ENCODE measurements at places on chromosomes 16 and 17.

- DNase-seq: no peak
These were observed 41.1 kb downstream of the MYO18A start for GRCh38 chr17:29138971-29139691.

- DNase-seq: no peak
These were observed 5.6 kb downstream of the KIF1C start for GRCh38 chr17:5003214-5003867.

GRCh38 chr16:4537376-4538343, 913 bp downstream of the CDIP1 start:
- no peak for DNase-seq

GRCh38 chr16:75064403-75065148, 52.0 kb downstream of the LDHD start:
- no peak for DNase-seq

GRCh38 chr16:49061137-49061714, 220.4 kb downstream of the CBLN1 start:
- DNase-seq: no peak

- DNase-seq: no peak
These were observed 12.5 kb upstream of the FAM171A2 start for GRCh38 chr17:44376124-44376523.

- no peak for DNase-seq
These were observed 79.9 kb downstream of the TOX3 start for GRCh38 chr16:52466994-52467393.

DNA sequence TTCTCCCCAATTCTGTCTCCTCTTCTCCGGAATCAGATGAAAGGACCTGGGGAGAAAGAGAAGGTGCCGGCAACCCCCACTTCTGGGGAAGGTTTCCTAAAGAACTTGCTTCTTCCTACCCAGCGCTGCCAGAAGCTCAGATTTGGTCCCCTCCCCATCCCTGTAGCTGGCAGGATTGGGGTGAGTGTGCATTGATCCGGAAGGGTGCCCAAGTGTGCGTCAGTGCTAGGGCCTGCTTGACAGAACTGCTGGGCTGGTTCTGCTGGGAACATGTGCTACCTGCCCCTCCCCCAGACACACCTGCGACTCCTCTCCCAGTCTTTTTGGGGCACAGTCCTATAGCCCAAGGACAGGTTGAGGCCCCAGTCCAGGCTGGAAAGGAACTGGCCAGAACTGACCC, 3.3 kb downstream of the ARL4D start:
- DNase-seq: no peak

GRCh38 chr17:42184713-42185620, at the start of gene HCRT:
Gene HCRT (minus strand): TSS chr17:42185452. CDS start chr17:42185365, 87 bp downstream.
- DNase-seq: no peak

DNA sequence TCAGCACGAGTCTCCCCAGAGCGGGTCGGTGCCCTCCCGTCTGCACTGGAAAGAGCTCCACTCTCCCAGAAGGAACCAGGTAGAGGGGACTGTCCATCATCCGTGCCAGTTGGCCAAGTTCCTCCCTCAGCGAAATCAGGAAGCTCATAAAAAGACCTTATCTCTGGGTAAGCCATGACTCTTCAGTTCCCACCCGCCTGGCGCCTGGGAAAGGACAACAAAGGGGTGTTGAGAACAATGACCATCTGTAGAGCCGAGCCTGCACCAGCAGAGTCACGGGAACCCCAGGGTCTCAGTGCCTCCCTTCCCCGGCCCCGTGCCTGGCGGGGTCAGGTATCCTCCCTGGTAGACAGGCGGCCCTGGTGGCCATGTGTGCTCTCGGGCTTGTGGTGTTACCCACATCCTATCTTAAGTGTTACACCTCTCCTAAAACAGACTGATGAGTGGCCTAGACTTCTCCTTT, 190.7 kb downstream of the AXIN2 start:
- peak; percentile 11 for DNase-seq

DNA sequence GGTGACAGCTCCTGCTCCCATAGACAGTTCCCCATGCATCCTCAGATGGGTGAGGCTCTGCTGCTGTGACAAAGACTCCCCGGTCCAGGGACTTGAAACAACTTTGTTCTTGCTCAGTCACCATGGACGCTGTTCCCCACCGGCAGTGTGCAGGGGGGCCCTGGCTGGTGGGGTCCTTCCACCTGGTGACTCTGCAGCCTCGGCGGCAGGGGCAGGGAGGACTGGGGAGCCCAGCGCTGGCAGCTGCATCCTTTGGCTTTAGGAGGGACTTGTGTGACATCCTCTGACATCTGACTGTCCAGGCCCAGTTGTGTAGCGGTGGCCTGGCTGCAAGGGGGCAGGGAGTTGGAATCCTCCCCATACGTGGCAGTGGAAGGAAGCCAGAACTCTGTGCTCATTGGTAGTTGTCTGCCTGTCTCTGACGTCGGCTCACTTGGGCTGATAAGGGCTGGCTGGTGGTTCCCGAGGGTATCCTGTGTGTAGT, 107.3 kb downstream of the CMIP start:
- DNase-seq: no peak

DNA sequence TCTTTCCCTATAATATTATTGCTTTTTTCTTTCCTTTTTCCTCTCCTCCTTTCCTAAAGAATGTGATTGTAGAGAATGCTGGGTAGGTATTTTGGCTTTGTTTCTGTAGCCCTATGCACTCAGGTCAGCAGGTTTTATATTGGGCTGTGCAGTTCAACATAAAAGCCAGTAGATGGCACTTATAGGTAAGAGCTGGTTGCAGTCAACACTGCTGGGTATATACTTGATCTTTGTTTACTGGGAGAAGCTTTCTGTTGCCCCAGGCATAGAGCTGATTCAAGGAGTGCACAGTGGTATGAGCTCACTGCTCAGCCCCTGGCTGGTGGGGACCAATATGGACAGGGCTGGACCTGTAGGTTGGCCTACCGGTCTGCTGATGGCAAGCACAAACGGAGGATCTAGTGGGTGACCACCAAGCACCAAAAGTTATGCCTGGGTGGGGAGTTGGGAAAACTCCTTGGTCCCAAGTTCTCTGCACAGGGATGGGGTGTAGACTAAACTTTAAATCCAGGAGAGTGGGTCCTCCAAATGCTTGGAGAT, 378.9 kb downstream of the PMP22 start:
- no peak for DNase-seq

GRCh38 chr17:40180694-40181093, 3.4 kb downstream of the RAPGEFL1 start:
- DNase-seq: no peak

DNA sequence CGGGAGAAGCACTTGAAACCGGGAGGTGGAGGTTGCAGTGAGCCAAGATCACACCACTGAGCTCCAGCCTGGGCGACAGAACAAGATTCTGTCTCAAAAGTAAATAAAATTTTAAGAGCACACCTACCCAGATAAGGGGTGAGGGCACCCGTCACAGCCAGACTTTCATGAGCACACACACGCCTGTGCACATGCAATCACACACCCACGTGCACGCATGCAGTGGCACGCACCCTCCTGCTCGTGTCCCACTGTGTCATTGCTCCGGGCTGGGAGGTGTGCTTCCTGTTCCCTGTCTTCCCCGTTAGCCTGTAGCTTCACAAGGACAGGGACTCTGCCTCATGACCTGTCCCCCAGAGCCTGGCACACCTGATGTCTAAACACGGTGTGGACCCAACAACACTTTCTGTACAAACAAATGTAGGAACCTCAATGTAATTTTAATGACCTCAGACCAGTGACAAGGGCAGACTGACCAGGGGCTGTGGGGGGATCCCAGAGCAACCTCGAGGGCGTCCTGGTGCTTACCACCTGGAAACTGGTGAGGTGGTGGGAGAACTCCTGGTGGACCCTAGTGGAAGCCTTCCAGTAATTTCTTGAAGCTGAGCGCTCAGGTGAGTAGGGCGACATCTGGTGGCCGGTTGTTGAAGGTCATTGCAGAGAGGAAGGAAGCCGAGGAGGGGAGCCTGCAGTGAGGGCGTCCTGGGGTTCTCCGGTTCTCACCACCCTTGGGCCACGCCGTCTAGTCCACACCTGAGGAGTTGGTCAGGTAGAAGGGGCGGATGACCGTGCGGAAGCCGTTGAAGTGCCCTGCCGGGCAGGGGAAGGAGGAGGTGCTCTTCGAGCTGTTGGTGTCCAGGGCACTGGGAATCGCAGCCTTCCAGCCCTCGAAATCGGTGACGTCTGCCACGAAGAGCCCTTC, 8.6 kb downstream of the LGALS3BP start:
- DNase-seq: peak; percentile 83

DNA sequence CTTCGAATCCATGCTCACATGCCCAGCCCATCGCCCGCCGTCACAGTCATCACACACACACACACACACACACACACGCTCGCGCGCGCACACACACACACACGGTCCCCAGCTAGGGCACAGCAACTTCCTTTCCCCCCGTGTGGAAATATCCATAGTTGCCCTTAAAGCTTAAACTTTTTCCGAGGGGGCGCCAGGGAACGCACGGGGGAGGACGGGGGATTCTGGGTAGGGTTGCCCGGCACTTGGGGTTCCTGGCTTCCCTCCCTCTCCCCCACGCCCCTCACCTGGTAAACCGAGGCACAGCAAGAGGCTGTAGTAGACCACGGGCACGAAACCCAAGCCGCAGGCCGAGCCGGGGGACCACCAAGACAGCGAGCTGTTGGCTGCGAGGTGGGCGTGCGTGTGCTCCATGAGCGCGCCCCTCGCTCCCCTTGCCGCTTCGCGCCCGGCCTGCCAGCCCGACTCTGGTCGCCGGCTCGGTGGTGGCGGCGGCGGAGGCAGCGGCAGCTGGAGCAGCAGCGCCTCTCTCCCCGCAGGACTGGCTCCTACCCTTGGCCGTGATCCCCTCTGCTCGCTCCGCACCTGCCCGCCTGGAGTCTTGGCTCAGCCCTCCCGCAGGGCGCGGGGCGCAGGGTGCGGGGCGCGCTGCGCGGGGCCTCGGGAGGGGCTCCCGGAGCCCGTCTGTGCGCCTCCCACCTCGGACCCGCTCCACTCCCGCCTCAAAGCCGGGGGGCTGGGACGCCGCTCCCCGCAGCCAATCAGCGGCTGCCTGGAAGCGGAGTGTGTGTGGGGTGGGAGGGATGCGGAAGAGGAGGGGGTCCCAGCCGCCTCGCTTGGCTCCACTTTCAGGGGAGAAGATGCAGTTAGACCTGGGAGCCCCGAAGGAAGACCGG, at the start of gene GPR139:
GPR139 (minus strand) TSS at position 688 of the 896 bp plus-strand sequence; CDS start at position 414, 274 bp downstream.
- DNase-seq: no peak

- DNase-seq: peak; percentile 30
These were observed 22.0 kb downstream of the KPNA2 start for GRCh38 chr17:68057531-68057952.

- no peak for DNase-seq
These were observed 22.7 kb upstream of the CD300E start for GRCh38 chr17:74646231-74646630.

DNA sequence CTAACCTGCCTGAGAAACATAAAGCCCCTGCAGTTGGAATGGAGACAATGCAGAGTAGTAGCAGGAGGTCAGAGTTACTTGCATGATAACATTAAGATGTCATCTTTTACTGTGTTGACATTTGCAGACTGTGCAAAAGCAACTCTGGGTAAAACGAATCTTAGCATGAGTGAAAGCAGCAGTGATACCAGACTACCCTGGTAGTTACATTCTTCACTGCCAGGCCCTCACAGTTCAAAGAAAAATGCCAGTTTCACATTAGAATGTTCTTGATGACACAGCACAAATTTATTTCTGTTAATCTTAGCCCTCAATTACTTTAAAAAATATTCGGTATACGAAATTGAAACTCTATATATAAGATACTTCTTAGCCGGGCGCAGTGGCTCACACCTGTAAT, 12.2 kb downstream of the MPHOSPH6 start:
- no peak for DNase-seq

DNA sequence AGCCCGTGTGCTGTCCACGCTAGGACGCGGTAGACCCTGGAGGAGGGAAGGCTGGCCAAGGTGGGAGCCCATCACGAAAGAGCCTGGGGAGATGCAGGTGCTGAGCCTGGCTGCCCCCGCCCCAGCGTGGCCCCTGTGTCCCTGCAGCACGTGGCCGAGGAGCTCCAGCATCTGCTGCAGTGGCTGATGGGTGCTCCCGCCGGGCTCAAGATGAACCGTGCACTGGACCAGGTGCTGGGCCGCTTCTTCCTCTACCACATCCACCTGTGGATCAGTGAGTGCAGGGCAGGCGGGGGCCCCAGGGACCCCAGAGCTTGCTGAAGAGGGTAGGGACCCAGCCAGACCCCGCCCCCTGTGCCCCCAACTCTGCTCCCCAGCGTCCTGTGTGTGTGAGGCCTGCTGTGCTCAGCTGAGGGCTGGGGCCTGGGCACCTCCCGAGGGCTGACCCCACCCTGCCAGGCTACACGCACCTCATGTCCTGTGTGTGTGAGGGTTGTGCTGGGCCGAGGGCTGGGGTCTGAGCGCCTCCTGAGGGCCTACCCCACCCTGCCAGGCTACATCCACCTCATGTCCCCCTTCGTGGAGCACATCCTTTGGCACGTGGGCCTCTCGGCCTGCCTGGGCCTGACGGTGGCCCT, 8.6 kb downstream of the PIGQ start:
- no peak for DNase-seq

GRCh38 chr17:56835264-56835585, 1.3 kb downstream of the DGKE start:
- DNase-seq: no peak

GRCh38 chr17:13001991-13002615, 15.7 kb downstream of the ELAC2 start:
- DNase-seq: no peak

DNA sequence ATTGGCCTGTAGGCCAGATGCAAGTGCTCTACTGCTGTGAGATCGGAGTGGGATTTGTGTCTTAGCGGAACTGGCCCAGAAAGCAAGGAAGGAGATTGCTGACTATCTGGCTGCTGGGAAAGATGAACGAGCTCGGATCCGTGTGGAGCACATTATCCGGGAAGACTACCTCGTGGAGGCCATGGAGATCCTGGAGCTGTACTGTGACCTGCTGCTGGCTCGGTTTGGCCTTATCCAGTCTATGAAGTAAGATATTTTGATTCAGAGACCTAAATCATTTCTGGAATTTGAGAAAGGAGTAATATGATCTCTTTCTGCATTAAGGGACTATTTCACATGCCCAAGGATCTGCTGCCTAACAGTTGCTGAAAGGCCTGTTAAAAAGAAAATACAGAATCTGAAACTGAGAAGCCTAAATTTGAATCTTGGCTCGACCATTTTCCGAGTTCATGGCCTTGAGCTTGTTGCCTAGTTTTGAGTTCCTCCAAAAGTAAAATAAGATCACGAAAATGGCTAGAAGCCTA, 21.1 kb downstream of the IST1 start:
- no peak for DNase-seq

DNA sequence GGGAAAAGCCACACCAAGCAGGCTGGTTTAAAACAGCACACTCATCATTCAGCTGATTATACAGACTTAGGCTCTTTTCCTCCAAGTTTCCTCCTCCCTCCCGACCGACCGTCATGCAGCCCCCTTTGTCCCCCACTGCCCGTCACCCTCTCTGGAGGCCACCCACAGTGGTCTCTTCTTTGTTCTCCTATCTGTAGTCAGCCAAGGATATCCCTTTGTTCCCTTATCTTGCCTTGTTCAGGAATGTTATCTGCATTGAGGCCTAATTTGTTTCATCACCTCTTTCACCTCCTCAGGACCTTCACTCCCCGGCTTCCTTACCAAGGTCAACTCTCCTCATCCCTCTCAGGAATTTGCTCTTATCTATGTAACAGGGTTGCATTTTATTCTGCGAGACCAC, 186.4 kb upstream of the CDH13 start:
- no peak for DNase-seq
